ENCODE measurements at places on chromosomes 1 and 21.

GRCh38 chr21:38590449-38591217 is 92.4 kb upstream of the ERG start:
- no peak for DNase-seq

DNA sequence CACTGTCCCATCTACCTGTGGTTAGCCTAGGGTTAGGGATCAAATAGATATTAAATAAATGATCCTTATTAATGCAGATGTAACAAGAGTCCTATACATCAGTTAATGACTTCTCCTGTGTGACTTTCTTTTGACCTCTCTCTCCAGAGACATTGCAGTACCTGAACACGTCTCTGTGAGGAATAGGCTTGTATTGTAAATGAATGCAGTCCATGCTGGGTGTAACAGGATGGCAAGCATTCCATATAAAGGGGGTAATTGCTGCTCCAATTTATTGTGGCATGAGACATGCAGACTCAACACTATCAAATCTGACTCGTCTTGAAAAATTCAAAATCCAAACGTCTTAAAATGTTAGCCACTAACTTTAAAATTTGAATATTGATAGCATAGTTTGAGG is 189.5 kb downstream of the PRDM2 start:
- no peak for DNase-seq

DNA sequence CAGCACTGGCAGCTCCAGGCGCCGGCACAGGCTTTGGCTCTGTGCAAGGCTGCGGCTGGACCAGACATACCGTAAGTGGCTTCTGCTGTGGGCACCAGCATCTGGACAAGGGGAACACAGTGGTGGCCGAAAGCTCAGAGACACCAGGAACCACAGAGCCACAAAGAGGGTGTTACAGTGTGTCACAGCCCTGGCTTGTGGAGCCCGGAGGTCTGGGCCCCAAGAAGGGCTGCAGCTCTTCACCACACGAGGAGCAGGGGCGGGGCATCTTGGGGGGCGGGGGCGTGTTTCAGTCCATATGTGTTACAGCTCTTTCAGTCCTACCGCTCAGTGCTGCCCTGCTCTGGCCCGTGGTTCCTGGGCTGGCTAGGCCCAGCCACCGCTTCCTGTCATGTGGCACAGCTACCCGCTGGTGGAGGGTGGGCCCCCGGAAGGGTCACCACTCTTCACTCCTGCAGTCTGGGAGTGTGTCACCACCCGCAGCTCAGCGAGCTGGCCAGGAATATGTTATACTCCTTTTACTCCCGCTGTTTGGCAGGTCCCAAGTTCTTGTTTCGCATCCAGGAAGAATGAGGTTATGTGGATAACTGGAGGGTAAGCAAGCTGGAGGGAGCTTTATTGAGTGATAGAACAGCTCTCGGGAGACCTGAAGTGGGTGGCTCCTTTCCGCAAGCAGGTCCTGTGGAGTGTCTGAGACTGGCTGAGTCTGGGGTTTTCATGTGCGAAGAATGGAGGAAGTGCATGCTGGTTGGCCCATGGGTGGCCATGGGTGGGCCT is 3.3 kb upstream of the LSM10 start:
- DNase-seq, result no peak

DNA sequence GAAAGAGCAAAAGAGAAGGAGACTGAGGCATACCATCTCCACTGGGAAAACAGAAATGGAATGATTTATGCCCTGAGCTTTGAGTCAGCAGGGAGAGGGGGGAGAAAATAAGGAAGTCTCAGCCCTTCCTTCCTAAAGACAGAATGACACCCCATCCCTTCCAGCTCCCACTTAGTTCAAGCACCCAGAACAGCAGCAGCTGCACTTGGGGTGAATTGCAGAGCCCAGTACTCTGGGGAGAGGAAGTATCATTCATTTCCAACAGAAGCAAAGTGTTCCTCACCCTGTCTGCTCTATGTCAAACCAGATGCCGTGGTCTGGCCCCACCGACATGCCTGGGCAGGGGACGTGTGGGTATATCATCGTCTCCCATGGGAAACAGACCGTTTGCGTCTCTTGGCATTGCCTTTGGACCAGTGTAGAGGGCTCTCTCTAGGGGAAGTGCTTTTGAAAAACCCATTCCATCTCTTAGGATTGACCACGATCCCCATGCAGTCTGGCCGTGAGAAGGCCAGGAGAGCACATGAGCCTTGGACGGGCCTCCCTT is 1.1 kb upstream of the KCNJ15 start:
- no peak for DNase-seq

DNA sequence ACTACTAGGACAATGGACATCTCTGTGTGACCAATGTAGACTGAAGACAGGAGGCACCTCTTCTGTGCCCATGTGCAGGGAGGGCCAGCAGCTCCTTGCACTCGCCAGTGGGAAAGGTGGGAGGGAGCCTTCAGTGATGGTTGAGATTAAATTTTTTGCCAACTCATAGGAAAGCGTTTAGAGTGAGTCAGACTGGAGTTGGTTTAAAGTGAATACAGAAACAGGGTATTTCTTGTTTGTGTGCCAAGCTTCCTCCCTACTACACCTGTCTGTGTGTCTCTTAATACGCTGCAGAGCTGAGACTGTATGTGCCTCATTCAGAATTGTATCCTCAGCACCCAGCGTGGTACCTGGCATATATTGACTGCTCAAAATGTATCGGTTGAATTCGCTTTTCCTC is 13.5 kb upstream of the COL16A1 start:
- DNase-seq, result no peak

GRCh38 chr21:36079671-36080070 is 9.8 kb downstream of the CBR1 start:
- no peak for DNase-seq

- no peak for DNase-seq
Observed at GRCh38 chr1:162029157-162029556, 5.5 kb upstream of the OLFML2B start.

DNA sequence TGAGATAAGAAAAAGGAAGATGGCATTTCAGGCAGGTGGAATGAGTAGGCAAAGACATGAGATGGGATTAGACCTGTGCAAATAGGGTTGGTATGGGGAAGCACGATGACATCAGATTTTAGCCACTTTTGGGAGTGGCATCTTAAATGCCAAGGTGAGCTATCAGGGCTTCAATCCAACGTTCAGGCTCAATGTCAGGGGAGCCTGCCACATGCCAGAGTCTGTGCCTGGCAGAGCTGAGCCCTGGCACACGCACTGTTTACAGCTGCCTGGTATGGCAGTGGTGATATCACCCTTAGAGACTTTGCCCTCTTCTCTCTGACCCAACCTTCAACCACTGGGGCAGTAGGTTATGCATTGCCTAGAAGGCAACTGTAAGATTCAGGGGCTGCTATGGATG is 1.1 kb upstream of the GUCA2B start:
- no peak for DNase-seq

- no peak for DNase-seq
Observed at GRCh38 chr1:14094611-14095400, 394.8 kb downstream of the PRDM2 start.

DNA sequence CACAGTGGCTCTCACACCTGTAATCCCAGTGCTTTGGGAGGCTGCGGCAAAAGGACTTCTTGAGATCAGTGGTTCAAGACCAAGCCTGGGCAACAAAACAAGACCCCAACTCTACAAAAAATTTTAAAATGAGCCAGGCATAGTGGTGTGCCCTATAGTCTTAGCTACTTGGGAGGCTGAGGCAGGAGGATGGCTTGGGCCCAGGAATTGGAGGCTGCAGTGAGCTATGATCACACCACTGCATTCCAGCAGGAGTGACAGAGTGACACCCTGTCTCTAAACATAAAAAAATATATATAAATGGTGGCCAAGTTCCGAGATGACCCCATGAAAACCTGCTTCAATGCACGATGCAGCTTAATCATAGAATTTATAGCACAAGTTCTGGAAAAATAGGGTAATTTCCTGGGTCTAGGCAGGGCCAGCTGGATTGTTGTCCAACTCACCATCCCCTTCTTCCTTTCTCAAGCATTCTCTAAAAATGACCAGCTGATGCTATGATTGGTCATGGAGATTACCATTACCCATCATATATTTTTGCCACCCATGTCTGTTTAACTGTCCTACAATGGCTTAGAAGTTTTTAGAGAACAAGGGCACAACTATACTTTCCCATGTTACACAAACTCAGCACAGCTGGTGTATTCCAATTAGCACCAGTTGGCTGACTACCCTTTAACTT is 5.3 kb upstream of the GNPAT start:
- DNase-seq, result no peak

DNA sequence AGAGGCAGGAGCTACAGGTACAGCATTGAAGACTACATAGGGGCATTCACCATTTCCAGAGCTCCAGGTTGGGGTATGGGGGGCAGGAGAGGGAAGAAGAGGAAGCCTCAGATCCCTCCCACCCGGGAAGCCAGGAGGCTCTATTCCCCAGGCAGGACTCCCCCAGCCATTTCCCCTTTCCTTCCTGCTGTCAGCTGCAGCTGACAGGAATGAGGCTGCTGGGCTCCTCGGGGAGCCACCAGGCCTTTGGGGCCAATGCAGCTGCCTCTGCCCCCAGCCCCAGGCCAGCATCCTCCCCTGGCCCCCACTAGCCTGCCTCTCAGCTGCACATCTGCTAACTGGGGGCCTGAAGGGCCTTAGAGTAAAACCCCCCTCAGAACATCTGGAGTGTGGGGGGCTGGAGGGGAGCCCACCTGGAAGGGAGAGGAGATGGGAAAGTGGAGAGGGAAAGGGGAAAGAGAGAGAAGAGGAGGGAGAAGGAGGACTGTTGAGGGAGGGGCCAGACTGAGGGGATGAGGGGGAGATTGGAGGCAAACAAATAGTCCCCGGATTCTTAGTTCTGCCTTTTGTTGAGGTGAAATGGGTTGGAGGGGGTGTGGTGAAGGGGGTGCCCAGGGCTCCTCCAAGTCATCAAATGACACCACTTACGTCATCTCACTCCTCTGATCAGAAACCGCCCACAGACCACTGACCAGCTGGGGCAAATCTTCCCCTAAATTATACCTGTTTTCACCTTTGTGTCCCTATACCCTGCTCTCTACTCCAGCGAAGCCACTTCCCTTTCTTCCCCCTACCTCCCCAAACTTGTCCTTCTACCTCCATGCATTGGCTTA is 58.0 kb downstream of the LGR6 start:
- DNase-seq, result no peak

- no peak for DNase-seq
Observed at GRCh38 chr1:51750729-51751128, 127.8 kb downstream of the NRDC start.

- DNase-seq, result no peak
Observed at GRCh38 chr1:53092659-53093450, 30.8 kb downstream of the PODN start.

DNA sequence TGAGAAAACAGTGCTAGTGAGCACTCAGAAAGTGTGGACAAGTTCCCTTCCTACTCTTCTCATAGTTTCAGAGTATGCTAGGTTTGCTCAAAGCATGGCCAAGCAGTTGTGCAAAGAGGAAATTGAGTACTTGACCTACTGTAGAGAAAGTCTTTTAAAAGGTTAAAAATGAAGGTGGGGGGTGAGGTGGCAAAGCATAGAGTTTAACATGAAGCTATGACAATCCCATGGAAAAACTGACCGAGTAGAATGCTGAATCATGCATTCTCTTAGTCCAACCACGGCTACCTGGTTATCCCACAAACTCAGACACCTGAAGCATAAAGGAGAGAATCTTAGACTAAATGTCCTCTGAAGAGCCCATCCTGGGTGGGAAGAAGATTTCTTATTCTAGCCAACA is 79.9 kb downstream of the PTPN14 start:
- DNase-seq, result no peak

- no peak for DNase-seq
Observed at GRCh38 chr1:218025454-218025853, 259.6 kb upstream of the RRP15 start.

DNA sequence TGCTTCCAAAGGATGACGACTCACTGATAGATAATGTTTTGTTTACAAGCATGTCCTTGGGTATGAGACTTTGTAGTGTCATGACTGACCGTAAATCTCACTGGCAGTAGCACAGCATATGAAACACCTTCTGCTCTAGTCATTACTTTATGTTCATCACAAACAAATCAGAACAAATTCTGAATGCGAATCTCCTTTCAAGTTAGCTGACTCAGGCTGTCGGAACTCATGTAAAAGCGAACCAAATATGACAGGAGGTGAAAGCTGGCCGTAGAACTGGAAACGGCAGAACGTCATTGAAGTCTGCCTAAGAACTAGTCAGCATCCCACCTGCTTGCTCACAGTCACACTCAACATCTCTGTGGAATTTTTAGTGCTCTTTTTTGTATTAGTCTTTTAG is 143.9 kb downstream of the RGS7 start:
- DNase-seq, result no peak

DNA sequence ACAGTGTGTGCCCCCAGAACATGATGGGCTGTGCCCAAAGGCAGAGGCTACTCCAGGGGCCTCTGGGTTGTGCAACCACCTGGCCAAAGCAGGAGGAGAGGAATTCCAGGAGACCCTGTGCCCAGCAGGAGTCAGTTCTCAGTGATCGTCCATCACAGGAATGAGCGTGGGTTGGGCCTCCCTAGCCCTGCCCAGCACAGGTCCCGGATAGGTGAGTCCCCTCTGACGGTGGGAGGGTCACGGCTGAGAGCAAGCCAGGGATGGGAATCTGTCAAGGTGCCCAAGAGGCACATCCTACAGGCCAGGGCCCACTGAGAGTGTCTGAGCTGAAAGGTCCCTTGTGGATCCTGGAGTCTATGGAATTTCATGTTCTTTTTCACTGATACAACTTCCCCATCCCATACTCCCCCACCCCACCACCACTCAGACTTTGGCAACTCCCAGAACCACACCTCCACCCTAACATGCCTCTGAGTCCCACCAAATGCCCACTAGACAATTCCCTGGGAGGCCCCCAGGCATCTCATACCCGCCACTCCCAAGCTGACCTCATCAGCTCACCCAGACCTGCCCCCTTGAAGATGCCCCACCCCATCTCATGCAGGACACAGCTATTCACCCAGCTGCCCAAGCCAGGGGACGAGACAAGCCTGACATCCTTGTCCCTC is 3.1 kb downstream of the GJB4 start:
- no peak for DNase-seq

DNA sequence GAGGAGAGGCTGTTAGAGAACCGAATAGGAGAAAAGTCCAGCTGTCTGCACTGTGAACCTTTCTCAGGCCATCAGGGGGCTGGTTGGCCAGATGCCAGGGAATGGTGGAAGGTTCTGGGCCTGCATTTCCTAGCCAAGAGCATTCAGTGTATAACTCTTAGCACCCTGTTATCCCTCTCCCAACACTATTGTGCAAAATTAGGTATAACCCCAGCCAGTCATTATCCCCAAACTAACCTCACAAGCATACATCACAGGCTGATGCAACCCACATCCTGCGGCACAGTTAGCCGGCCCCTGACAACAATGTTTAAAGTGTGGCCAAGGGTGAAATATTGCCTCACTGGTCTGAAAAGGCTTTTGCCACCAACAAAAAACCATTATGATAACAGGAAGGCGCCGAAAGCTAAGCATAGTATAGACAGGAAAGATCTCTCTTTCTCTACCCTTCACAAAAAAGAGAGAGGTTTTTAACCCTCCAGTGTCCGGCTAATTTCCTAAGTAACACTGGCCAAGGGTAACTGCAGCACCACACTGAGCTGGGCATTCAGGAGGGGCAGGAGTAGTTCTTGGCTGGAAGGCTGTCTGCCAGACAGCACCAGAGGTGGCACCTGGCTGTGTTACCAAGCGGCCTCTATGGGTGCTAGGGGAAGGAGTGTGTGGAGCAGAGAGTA is 77.3 kb upstream of the BCAR3 start:
- DNase-seq, result no peak

All from nucleus accumbens (tissue), 56 donors.